Activated T-cell treated with anti-CD3 and anti-CD28 coated beads for 1 hour (primary cell): ENCODE measurements at places on chromosomes 11 and 22.

DNA sequence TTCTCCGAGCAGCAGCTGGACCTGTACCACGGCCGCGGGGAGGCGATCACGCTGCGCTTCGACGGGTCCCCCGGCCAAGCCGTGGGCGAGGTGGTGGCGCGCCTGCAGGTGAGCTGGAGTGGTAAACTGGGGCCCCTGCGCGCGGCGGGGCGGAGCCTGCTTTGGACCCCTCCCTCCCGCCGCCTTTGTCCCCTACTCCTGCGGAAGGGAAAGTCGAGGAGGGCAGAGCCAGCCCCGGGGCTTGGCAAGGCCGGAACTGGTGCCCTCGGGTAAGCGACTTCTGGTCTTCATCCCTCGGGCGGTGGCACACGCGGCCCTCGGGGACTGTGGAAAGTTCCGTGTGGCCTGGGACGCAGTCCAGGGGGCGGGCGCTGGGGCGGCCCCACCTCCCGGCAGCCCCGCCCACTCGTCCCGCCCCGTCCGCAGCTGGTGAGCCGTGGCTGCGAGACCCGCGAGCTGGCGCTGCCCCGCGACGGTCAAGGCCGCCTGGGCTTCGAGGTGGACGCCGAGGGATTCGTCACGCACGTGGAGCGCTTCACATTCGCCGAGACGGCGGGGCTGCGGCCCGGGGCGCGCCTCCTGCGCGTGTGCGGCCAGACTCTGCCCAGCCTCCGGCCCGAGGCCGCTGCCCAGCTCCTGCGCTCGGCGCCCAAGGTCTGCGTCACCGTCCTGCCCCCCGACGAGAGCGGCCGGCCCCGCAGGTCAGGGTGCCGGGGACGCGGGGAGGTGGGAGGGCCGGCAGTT is 9.2 kb downstream of the SIPA1 start:
- no peak for DNase-seq

GRCh38 chr11:44312876-44313275 is 2.9 kb upstream of the ALX4 start:
- no peak for DNase-seq

DNA sequence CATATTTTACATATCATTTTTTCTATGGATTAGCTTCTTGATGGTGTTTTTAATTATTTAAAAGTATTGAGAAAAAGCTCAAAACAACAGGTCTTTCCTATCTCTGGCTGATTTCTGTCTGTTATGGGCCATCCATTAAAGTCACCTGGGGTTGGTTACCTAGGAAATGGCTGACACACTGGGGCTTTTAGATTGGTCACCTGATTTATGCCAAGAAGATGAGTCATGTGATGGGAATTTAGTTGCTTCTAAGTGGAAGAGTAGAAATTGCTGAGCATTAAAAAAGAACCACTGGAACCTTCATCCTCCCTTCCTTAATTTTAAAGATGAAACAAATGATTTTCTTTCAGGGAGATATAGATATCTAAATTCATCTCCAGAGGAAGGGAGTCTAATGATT is 48.8 kb upstream of the LARGE1 start:
- no peak for DNase-seq

DNA sequence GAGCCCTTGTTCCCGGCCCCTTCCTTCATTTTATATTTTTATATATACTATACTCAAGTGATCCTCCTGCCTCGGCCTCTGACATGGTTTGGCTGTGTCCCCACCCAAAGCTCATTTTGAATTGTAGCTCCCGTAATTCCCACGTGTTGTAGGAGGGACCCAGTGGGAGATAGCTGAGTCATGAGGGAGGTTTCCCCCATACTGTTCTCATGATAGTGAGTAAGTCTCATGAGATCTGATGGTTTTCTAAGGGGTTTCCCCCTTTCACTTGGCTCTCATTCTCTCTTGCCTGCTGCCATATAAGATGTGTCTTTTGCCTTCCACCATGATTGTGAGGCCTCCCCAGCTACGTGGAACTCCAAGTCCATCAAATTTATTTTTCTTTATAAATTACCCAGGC is 7.2 kb upstream of the ZNF280A start:
- DNase-seq, result no peak

DNA sequence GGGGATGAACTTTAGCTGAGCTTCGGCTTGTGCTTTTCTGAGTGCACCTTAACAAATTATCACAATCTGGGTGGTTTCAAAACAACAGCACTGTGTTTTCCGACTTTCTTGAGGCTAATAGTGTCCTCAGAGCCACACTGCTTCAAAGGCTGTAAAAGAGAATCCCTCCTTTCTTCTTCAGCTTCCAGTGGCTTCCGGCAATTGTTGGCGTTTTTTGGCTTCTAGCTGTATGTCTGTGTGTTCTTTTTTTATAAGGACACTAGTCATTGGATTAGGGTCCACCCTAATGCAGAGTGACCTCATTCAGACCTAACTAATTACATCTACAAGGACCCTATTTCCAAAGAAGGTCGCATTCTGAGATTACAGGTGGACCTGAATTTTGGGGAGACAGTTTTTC is 30.6 kb downstream of the KIAA1671 start:
- no peak for DNase-seq

GRCh38 chr11:22785251-22785650 is 44.4 kb downstream of the SVIP start:
- DNase-seq, result no peak

DNA sequence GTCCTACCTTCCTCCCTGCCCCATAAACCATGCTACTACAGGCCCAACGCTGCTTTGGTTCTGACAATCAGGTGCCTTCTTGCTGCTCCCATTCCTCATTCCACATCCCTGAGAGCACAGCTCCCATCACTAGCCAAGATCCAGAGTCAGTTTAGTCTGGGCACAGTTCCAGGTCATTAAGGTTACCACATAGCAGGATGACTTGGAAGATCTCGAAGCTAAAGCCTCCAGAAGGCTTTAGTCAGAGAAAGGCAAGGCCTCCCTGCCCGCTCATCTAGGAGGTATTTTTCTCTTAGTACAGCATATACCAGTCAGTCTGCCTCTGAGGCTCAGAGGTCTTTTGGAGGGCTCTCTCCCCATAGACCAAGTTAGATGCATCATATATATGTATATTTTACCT is 30.3 kb downstream of the TRIM66 start:
- DNase-seq, result no peak

DNA sequence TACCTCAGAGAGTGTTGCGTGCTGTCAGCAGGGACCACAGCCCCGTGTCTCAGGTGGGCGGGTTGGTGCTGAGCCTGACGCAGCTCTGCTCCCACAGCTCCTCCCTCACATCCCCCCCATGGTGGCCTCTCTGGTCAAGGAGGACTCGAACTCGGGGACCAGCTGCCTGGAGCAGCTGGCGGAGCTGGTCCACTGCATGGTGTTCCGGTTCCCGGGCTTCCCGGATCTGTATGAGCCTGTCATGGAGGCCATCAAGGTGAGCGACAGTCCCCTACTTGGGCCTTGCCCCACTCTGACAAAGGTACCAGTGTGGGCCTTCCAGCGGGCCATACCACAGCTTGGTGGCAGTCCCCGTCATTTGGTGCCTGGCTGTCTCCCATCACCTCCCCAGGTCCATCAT is 11.8 kb downstream of the USP35 start:
- no peak for DNase-seq

DNA sequence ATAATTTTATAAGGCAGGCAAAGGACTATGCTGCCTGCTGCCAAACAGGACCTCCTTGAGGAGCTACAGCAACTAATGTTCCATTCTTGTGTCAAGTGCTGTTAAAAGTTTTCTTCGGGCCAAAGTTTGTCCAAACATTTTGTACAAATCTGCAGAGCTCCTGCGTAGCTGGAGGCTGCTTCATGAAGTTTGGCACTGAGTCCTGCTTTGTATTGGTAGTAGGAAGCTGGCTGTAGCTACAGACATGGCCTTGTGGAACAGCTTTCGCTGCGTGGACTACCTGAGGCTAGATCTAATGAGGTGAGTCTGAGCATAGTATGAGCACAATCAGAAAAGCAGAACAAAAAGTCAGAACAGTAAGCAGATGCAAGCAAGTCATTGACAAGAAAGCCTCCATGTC is 528.1 kb downstream of the DLG2 start:
- no peak for DNase-seq

DNA sequence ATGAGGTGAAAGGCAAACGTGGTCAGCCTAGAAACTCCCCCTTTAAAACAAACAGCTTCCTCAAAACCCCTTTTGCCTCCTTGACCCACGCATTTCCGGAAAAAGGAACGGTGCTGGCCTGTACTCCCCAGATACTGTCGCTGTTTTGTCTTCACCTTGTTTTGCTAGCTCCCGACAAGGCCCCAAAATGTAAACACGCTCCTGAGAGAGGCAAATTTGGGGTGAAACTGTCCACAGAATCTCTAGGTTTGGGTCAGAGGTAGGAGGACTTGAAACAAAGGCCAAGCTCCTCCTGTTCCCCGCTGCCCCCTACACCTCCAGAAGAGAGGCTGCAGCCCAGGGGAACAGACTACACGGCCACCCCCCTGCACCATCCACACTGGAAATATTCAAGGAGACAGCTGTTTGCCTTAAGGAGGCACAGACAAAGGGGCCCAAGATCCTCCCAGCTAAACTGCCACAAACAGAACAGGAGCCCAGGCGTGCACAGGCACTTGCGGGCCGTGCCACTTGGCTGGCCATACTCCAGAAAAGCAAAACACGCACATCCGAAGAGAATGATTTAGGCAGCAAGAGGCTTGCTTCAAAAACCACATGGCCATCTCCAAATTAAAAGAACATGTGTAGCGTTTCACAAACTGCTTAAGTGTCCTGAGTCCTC is 160.5 kb upstream of the GRK3 start:
- DNase-seq, result no peak

- no peak for DNase-seq
These were observed 11.8 kb downstream of the BARX2 start for GRCh38 chr11:129387434-129387833.

- DNase-seq, result no peak
These were observed 2.1 kb upstream of the LHFPL7 start for GRCh38 chr22:24948356-24949202.
